ENCODE measurements at places on chromosomes 11 and 22.

DNA sequence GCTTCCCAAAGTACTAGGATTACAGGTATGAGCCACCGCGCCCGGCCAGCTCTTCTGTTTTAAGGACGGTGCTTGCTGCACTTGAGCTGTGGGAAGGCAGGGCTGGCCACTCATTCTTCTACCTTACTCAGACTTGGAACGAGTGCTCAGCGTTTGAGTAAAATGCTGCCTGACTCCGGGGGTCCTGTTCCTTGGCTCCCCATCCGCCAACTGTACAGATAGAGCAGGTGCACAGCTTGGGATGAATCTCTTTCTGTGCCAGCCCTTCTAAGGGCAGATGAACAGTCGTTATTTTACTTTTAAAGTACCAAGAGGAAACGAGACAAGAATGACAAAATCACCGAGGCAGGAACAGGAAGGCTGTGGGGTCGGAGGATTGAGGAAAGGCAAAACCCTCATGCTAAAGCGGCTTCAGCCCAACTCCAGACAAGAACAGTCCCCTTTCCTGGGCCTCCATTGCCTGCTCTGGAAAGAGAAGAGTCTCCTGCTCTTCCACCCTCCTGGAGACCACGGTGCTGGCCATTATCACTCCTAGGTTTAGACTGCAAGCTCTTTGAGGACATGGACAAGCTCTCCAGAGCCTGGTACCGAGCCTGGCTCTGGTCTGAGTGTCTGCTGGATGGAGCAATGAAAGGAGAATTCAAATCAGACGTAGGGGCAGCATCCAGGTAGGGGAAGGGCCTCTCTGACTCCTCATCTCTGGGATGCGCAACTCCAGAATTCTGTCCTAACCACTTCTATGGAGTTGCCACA lies 1.1 kb upstream of the SUN2 start:
- DNase-seq, result no peak

DNA sequence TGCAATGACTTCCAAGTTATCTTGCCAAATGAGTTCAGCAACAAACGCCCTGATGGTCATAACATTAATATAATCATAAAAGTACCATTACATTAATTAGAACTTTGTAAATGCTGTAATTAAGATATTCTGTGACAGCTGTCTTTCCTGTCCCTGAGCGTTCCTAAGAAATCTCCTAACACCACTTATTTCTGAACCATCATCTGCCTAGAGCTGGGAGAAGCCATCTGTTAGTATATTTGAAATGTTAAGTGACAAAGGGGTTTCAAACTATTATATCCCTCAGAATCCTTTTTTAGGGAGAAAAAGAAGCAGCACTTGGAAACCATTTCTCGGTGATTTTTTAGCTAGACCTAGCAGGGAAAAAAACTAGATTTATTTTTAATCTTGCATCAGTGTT lies 657.5 kb downstream of the FAM181B start:
- DNase-seq, result no peak

DNA sequence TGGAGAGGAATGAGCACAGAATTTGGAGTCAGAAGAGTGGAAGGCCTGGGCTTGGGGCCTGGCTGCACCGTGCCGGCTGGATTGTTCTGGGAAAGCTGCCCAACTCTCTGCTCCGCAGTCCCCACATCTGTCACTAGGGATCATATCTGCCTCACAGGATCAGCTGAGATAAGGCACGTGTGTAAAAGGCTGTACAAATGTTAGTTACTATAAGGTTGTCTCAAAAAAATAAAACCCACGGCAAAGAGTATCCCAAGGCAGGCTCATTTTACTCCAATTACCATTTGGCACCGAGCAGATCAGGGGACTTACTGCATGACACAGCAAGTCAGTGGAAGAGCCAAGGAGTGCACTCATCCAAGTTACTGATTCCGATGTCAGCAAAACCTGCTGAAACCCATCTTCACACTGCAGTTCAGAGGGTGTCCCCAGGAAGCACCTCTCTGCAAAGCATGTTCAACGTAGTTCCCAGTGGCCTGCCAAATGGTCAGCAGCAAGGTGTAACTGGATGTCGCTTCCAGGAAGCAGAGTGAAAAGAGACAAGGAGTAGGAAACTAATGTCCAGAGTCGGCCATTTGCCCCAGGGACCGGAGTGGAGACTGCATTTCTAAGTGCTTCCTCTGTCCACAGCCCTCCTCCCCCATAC lies 18.1 kb upstream of the MRTFA start:
- no peak for DNase-seq

- no peak for DNase-seq
These were observed 3.4 kb upstream of the CDC42EP2 start for GRCh38 chr11:65311170-65311678.

- DNase-seq, result no peak
These were observed 16.3 kb downstream of the OR52K2 start for GRCh38 chr11:4465407-4465806.

GRCh38 chr22:48706934-48707762 lies 1120.5 kb downstream of the BRD1 start:
- no peak for DNase-seq

DNA sequence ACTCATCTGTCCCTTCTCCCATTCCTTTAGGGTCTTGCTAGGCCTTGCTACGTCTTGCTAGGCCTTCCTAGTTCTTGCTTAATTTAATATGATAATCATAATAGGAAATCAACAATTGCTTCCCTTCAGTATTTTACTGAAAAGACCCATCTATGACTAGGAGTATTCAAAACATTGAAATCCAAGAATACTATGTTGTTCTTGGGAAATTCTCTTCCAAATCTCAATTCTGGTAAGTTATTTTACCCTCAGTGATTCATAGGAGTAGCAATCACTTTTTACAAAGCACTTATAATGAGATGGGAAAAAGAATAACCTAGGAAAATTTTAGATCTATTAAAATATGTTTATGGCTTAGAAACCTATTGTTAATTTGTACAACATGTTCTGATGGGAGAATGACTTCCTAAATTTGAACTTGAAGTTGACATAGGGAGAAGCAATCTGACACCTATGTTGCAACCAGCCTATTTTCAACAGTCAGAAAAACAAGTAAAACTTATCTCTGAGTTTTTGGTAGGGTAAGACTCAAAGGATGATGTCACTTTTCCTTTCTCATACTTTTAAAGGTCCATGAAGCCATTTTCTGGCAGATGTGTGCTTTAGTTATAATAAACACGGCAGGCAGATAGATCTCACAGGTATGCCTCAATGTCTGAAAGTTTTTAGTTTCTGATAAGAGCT lies 29.5 kb upstream of the HIPK3 start:
- DNase-seq, result no peak

GRCh38 chr11:33475993-33476392 lies 218.8 kb downstream of the HIPK3 start:
- no peak for DNase-seq

DNA sequence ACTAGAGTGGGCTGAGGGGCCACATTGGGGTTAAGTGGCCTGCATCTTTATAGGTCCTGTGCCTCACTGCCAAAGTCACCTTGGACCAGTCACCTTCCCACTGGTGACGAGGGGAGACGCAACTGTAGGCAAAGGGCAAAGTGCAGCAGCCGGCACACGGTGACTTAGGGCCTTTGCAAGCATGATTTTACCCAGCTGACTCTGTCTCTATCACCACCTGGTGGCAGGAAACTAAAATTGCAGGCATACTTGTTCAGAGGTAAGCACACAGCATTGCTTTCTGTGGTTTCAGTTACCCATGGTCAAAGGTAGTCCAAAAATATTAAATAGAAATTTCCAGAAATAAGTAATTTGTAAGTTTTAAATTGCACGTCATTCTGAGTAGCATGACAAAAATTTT lies 1164.4 kb downstream of the BRD1 start:
- DNase-seq, result no peak

- DNase-seq, result no peak
These were observed 435.5 kb downstream of the LUZP2 start for GRCh38 chr11:24932110-24933000.

- DNase-seq, result no peak
These were observed 95.5 kb downstream of the CEP164 start for GRCh38 chr11:117423046-117423575.

DNA sequence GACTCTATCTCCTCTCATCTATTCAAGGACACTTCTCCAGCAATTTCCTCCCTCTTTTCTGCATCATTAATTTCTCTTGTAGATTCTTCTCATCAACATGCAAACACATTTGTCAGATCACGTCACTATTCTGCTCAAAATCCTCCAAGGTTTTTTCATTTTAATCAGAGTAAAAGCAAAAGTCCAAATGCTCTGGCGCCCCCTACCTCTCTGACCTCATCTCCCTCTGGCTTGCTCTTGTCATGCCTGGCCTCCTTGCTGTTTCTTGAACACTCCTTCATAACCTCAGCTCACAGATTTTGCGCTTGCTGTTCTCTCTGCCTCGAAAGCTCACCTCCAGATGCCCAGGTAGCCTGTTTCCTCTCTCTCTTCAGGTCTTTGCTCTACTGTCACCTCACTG lies 22.4 kb downstream of the RTCB start:
- DNase-seq, result peak; percentile 7

DNA sequence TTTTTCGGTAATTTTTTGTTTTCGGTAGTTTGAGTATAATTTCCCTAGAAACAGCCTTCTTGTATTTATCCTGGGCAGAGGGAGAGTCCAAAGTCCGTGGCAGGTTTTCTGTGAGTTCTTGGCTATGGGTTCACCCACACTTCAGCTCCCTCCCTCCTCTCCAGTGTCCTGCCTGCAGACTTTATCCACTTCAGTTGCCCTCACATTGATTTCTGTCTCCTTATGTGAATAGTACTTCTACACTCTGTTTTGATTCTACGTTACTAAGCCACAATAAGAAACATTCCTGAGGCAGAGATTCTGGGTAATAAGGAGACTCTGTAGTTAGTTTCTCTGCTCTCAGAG lies 868.6 kb downstream of the METTL15 start:
- no peak for DNase-seq

- no peak for DNase-seq
These were observed 37.4 kb upstream of the SESN3 start for GRCh38 chr11:95268391-95268790.

DNA sequence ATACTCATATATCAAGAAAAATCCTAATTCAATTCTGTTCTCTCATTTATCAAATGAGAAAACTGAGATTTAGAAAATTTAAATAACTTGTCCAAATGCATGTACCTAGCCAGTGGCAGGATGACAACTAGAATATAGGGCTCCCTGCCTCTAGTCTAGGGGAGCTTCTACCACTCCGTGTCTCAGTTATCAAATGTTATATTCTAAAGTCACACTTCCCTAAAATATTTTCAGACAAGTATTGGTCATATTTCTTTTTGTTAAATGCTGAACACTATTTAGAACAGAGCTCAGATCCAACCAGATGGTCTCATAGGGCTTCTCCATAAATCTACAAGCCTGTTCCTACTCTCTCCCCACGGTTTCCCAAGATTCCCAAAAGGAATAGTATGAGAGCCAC lies 26.3 kb downstream of the KCNJ1 start:
- DNase-seq, result no peak

DNA sequence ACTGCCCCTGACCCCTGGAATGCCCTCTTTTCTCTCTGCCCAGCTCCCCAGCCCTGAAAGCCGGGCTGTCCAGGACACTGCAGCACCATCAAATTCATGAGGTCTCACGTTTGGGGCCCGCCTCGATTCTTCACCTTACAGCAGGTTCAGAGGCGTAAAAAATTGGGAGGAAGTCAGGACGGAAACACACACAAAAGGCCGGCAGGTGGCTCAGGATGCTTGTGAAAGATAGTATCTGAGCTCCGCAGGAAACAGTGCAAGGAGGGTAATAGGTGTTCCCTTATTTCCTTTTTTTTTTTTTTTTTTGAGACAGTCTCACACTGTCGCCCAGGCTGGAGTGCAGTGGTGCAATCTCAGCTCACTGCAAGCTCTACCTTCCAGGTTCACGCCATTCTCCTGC lies 4.1 kb downstream of the RFPL2 start:
- no peak for DNase-seq

DNA sequence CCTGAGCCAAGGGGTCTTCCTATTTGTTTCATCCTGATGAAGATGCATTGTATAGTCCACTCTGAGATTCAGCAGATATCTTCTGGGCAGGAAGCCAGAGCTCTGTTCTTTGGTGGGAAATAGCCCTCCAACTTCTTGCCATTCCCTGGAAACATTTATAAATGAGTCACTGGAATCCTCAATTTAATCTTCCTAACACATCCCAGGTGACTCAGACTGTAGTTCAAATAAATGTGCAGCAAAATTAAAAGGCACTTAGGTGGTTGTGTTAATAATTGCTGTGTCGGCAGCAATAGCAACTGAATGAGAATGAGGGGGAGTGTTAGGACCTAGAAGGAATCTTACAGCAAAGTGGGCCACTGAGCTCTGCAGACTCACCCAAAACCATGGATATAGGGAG lies 108.6 kb downstream of the INSC start:
- DNase-seq, result no peak

- no peak for DNase-seq
These were observed 25.2 kb downstream of the FAM76B start for GRCh38 chr11:95764267-95764898.

GRCh38 chr22:20209761-20210250 lies 58.3 kb downstream of the RTN4R start:
- no peak for DNase-seq

GRCh38 chr22:35570686-35571194 lies 30.1 kb downstream of the RASD2 start:
- DNase-seq, result no peak

GRCh38 chr11:64755681-64756361 lies 4.0 kb downstream of the PYGM start:
- no peak for DNase-seq

GRCh38 chr22:39396797-39397195 lies 2.8 kb upstream of the TAB1 start:
- DNase-seq, result no peak

DNA sequence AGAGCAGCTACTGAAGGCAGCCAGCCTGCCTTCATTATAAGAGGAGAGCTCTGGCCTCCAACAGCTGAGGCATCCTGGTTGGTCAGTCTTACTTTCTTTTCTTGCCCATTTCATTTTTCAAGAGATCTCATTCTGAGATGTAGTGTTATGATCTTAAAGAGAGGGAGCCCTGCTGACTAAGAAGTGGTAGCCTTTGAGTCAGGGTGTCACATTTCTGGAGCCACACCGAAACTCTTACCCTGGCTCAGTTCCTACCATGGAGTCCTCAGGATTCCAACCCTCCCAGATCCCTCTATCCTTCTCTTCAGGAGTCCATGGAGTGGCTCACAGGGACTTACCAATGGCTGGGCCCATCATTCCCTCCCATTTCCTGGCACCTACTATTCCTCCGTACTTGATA lies 386.1 kb upstream of the LARGE1 start:
- no peak for DNase-seq

GRCh38 chr22:27513021-27513420 lies 288.5 kb downstream of the MN1 start:
- no peak for DNase-seq

DNA sequence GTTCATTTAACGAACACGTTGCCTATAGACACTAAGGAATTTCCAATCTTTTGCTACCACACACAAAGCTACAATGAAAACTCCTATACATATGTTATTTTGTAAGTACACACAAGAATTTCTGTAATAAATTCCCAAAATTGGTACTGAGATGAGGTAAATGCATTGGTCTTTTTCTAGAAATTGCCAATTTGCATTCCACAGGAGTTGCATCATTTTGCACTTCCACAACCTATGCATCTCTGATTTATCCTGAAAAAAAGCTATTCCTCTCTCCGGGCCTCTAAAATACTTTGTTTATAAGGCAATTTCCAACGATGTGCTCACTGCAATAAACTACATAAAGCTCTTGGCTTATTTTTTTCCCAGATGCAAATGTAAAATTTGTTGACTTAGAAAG lies 24.9 kb downstream of the IMMP1L start:
- no peak for DNase-seq

- DNase-seq, result no peak
These were observed 5.5 kb downstream of the SF3A1 start for GRCh38 chr22:30351226-30351625.

GRCh38 chr11:58164990-58165389 lies 23.9 kb upstream of the OR9Q2 start:
- no peak for DNase-seq

Measured in stimulated activated CD4-positive, alpha-beta T cell treated with anti-CD3 and anti-CD28 coated beads, Interleukin-1b, Interleukin-23, amount 100 ng/mL, for 24 hours (primary cell).